Neural progenitor cell (in vitro differentiated cells): ENCODE measurements at places on chromosomes 11 and 22. TPM values are rescaled to one million over a fixed set of nuclear protein-coding genes. Genes with fewer than 3 reads are reported as not detected.

The CD3E gene
- total RNA-seq = not detected in 2 replicates

The ALG8 gene
- total RNA-seq = 73.2 and 117 TPM in 2 replicates

The PLA2G3 gene
- total RNA-seq = 0.41 and 3.6 TPM in 2 replicates

The KLHL35 gene
- 1.2 and 1.5 TPM in 2 replicates for total RNA-seq

DNA sequence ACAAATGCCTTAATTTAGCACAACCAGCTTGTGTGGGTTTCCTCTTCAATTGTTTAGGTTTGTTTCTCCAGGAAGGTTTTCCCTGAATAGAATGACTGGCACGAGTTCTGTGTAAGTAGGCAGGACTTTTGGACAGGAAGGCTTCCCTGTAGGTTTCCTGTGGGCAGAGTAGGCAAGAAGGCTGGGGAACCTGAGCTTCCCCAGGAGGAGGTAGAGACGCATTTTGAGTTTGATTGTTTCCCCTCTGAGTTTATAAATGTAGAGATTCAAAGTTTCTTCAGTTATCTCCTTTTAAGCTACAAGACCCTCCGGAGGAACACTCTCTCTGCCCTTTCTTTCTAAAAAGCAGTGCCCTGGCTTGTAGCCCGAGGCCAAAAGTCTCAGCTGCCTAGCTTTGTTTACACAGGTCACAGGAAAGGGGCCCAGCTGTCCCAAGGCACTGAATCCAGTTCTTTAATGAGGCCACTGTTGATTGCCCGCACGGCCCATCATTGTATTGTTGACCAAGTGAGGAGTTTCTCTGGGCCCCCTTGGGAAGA is 66.6 kb upstream of the RDX start:
- peaks cover 25% of the 10 kb centered on the region for H3K4me1 ChIP-seq
- peak; percentile 81 for DNase-seq
- H3K4me3 ChIP-seq = peak overlapping the region; percentile 25
- H3K36me3 ChIP-seq = no peaks in the 10 kb centered on the region
- H3K27ac ChIP-seq = peak overlapping the region; percentile 97

DNA sequence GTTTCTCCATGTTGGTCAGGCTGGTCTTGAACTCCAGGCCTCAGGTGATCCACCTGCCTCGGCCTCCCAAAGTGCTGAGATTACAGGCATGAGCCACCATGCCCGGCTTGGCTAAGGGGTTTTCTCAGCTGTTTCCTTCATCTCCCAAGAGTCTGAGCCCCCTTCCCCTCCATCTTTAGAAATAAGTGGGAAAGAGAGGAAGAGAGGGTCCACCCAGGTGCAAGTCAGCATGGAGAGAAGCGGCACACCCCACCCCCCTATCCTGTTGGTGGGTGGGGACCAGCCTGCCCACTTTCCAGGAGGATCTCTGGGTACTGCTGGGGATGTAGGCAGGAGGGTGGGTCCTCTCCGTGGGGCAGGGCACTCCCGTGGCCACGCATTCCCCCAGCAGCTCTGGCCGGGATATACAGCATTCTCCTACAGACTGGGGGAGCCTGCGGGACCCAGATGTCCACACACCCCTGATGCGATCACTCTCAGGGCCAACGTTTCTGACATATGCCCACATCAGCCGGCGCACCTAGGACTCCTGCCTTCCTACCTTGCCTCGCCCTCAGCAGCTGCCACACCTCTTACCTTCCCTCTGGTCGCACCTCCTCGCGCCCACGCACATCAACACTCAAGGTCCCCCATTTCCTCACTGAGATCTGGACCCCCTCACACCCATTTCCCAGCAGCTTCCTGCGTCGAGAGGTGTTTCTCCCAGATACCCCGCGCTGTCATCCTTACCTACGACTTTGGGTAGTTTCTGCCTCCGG is 8.9 kb downstream of the SCARF2 start:
- H3K27me3 ChIP-seq = peaks cover 68% of the 10 kb centered on the region
- H3K27ac ChIP-seq = no peak overlapping the region
- no peak for DNase-seq
- H3K4me3 ChIP-seq = peak overlapping the region; percentile 11

- peaks cover 23% of the 10 kb centered on the region for H3K36me3 ChIP-seq
- no peak overlapping the region for H3K27ac ChIP-seq
- H3K27me3 ChIP-seq = no peaks in the 10 kb centered on the region
- no peak overlapping the region for H3K4me3 ChIP-seq
- DNase-seq = no peak
These were observed 26.6 kb downstream of the RSF1 start for GRCh38 chr11:77793972-77794371.

GRCh38 chr11:75946531-75947530 is 131.8 kb downstream of the UVRAG start:
- peak; percentile 4 for DNase-seq
- no peak overlapping the region for H3K4me3 ChIP-seq
- no peaks in the 10 kb centered on the region for H3K27me3 ChIP-seq
- H3K4me1 ChIP-seq = peaks cover 12% of the 10 kb centered on the region
- H3K27ac ChIP-seq = no peak overlapping the region
